Vein endothelial cell (primary cell): ENCODE measurements at places on chromosomes 3 and 15. TPM values are rescaled to one million over a fixed set of nuclear protein-coding genes. Genes with fewer than 3 reads are reported as not detected.

The SPESP1 gene
- total RNA-seq: 2.3 and 5.9 TPM in 2 replicates

The MFN1 gene
- 37.2 and 41.7 TPM in 2 replicates for total RNA-seq

The PLEKHO2 gene
- total RNA-seq: 40.5 and 43.7 TPM in 2 replicates

The CHRNA7 gene
- 0.33 and 1.4 TPM in 2 replicates for total RNA-seq

The SMAD6 gene
- total RNA-seq: 15.3 and 24.2 TPM in 2 replicates

The TRAT1 gene
- total RNA-seq: not detected in 2 replicates

The FRMD4B gene
- 174 and 184 TPM in 2 replicates for total RNA-seq

The KCNMB2 gene
- total RNA-seq: not detected in 2 replicates

The LRRC31 gene
- total RNA-seq: not detected in 2 replicates

The GABRR3 gene
- not detected in 2 replicates for total RNA-seq

The GOLGA6L24 gene
- total RNA-seq: not detected in 2 replicates

The SLC6A1 gene
- not detected in 2 replicates for total RNA-seq

The ALAS1 gene
- 78.1 and 82.8 TPM in 2 replicates for total RNA-seq

The HDGFL3 gene
- total RNA-seq: 62.4 and 103 TPM in 2 replicates

The SLC38A3 gene
- total RNA-seq: not detected in 2 replicates

The TMEM207 gene
- not detected in 2 replicates for total RNA-seq

The C3orf22 gene
- total RNA-seq: not detected in 2 replicates

The C3orf85 gene
- not detected in 2 replicates for total RNA-seq

The P2RY13 gene
- total RNA-seq: not detected in 2 replicates

The TM4SF18 gene
- total RNA-seq: 91.5 and 264 TPM in 2 replicates

The PLA2G4B gene
- total RNA-seq: 0.67 and 28.1 TPM in 2 replicates

The WDR93 gene
- 0.10 TPM in 1 of 2 replicates, not detected in the other for total RNA-seq

The CPLX3 gene
- total RNA-seq: not detected in 2 replicates

The TRIM42 gene
- not detected in 2 replicates for total RNA-seq

The CHRNA5 gene
- total RNA-seq: 6.0 and 6.9 TPM in 2 replicates

The MNS1 gene
- 0.48 and 0.65 TPM in 2 replicates for total RNA-seq

The CFAP20DC gene
- total RNA-seq: 1.2 and 1.3 TPM in 2 replicates

The CNTN4 gene
- total RNA-seq: 0.33 and 0.48 TPM in 2 replicates

The PLA2G4E gene
- total RNA-seq: not detected in 2 replicates

The FBXW12 gene
- total RNA-seq: not detected in 2 replicates

The GOLGA8T gene
- total RNA-seq: not detected in 2 replicates

The TIGIT gene
- not detected in 2 replicates for total RNA-seq

The FSTL1 gene
- total RNA-seq: 475 and 666 TPM in 2 replicates

The GUCA1C gene
- not detected in 2 replicates for total RNA-seq

The KBTBD13 gene
- not detected in 2 replicates for total RNA-seq

The ANKRD28 gene
- 113 and 153 TPM in 2 replicates for total RNA-seq

The B3GNT5 gene
- 21.6 and 28.3 TPM in 2 replicates for total RNA-seq

The SOX2 gene
- total RNA-seq: not detected in 2 replicates

The ROBO2 gene
- under 0.01 TPM in 1 of 2 replicates, not detected in the other for total RNA-seq

The RARRES1 gene
- 0.96 and 1.3 TPM in 2 replicates for total RNA-seq

The CCDC13 gene
- total RNA-seq: 0.76 TPM in 1 of 2 replicates, not detected in the other

The GHSR gene
- not detected in 2 replicates for total RNA-seq

The TNFSF10 gene
- total RNA-seq: 36.4 and 55.9 TPM in 2 replicates

The CHL1 gene
- total RNA-seq: not detected in 2 replicates

The GOLGA6L7 gene
- total RNA-seq: not detected in 2 replicates

The OIP5 gene
- total RNA-seq: 4.2 and 6.8 TPM in 2 replicates

The NR2F2 gene
- 36.9 and 39.8 TPM in 2 replicates for total RNA-seq

The PLCH1 gene
- 0.10 and 0.33 TPM in 2 replicates for total RNA-seq

The IGSF11 gene
- 0.29 TPM in 1 of 2 replicates, not detected in the other for total RNA-seq

The PIGX gene
- 13.7 and 23.8 TPM in 2 replicates for total RNA-seq

The ACTRT3 gene
- 4.9 TPM in 2 replicates for total RNA-seq

The C2CD4B gene
- 37.4 and 58.1 TPM in 2 replicates for total RNA-seq

The HGD gene
- total RNA-seq: 0.19 TPM in 1 of 2 replicates, not detected in the other

The TMEM41A gene
- 12.7 and 13.7 TPM in 2 replicates for total RNA-seq

The GOLGA6L10 gene
- total RNA-seq: 0.29 and 0.65 TPM in 2 replicates

The GATA2 gene
- total RNA-seq: 30.1 and 51.0 TPM in 2 replicates

The DCLK3 gene
- total RNA-seq: not detected in 2 replicates

The COL8A1 gene
- 174 and 860 TPM in 2 replicates for total RNA-seq

The PPP1R14D gene
- not detected in 2 replicates for total RNA-seq

The PARP15 gene
- 0.98 and 1.3 TPM in 2 replicates for total RNA-seq
